ENCODE measurements at places on chromosomes 2 and 18. TPM values are rescaled to one million over a fixed set of nuclear protein-coding genes. Genes with fewer than 3 reads are reported as not detected.

GRCh38 chr2:241459520-241459919 lies 48.9 kb downstream of the STK25 start:
- no peak for DNase-seq

GRCh38 chr2:8525582-8526402 lies 156.1 kb upstream of the ID2 start:
- DNase-seq = peak; percentile 86

- no peak for DNase-seq
Observed at GRCh38 chr2:64492821-64493220, 31.3 kb upstream of the AFTPH start.

DNA sequence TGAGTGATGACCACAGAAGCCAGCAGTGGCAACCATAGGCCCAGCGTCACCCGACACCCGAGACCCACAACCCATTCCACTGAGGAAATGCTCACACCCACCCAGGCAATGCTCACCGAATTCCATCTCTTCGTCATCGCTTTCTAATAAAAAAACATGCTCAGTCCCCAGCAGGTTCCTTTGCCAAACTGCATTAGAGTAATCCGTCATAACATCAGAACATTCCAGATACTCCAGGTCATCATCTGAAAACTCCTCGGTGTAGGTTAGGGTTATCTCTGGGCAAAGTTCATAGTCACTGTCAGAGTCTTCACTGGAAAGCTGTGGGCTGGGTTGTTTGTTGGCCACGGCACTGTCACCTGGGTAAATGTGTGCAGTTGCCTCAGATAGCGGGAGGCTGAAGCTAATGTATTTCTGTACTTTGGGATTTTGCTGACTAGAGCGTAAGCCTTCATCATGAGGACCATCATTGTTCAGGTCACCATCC lies 49.3 kb downstream of the ALPK2 start:
- no peak for DNase-seq

DNA sequence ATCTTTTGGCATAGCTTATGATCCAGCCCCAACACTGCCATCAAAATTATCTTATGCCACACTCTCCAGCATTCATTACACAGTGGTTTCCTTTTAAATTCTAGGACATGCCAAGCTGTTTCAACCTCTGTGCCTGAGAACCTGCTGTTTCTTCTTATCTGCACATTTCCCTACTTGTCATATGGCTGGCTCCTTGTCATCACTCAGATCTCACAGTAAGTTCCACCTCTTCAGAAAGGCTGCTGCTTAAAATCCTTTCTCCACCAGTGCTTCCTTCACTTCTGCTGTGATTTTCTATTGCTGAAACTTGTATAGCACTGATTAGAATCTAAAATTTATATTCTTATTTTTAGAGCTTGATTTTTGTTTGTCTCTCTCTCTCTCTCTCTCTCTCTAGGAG lies 43.4 kb downstream of the MC4R start:
- no peak for DNase-seq

DNA sequence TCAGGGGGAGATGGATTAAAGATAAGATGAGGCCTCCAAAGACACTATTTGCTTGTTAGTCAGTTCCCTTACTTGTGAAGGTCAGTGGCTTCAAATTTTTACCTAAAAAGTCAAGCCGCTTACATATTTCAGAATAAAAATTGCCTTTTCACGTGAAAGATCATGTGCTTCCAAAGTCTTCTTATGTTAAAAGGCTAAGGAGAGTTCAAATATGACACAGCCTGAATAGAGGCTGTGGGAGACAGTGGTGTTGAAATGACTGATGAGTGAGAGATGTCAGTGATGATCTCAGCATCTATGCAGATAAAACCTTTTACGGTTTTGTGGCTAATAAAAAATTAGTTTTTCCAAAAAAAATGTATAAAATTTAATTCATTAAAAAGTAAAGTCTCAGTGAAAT lies 40.5 kb downstream of the UPP2 start:
- no peak for DNase-seq

DNA sequence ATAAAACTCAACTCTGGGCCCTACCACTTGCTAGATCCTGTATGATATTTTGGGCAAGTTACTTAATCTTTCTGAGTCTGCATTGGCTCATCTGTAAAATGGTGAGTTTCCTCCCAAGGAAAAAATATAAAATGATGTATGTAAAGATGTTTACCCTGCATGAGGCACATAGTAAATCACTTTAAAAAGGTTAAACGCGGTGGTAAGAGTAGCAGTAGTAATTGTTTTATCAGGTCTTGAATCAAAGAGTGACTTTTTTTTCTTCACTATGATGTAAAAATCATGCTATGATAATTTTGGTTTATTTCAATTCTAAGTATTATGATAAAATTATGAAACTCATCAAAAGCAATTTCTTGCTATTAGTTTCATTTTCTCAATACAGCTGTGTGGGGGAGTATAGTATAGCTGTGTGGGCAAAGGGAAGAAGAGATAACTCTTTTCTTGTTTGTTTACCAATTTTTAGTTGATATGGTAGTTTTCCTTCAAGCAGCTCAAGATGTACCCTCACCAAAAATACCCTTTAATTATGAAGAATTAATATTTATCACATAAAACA lies 10.7 kb downstream of the ARHGAP15 start:
- DNase-seq = no peak

CYBRD1 gene
- total RNA-seq = 55.0 TPM

DPP10 gene
- 0.27 TPM for total RNA-seq

FANCL gene
- total RNA-seq = 12.0 TPM

IL1F10 gene
- total RNA-seq = not detected

TUBA4B gene
- not detected for total RNA-seq

ALPG gene
- total RNA-seq = not detected

PROKR1 gene
- total RNA-seq = not detected

MCEE gene
- 41.6 TPM for total RNA-seq

SERPINB10 gene
- not detected for total RNA-seq

TGFBRAP1 gene
- total RNA-seq = 9.8 TPM

POTEJ gene
- total RNA-seq = not detected

Measured in left ventricle myocardium superior (tissue), 1 donor.